ENCODE measurements at places on chromosomes 1 and 21.

- no peak for DNase-seq
Measured at GRCh38 chr1:4650981-4651380, 3.4 kb upstream of the AJAP1 start.

DNA sequence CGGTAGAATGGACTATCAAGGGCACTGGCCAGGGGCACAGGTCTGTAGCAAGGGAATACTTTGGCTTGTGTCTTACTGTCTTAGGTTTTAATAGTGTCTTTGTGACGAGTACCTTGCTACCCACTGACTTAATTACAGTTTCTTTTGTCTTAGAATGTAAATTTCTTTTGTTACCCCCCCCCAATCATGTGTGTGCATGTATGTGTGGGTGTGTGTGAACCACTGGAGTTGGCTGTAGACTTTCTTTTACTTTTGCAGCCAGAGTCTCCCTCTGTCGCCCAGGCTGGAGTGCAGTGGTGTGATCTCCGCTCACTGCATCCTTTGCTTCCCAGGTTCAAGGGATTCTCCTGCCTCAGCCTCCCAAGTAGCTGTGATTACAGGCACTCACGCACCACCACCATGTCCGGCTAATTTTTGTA, 61.8 kb upstream of the CLDN14 start:
- DNase-seq, result no peak

- DNase-seq, result no peak
Measured at GRCh38 chr1:25587290-25587689, 29.3 kb upstream of the MAN1C1 start.

DNA sequence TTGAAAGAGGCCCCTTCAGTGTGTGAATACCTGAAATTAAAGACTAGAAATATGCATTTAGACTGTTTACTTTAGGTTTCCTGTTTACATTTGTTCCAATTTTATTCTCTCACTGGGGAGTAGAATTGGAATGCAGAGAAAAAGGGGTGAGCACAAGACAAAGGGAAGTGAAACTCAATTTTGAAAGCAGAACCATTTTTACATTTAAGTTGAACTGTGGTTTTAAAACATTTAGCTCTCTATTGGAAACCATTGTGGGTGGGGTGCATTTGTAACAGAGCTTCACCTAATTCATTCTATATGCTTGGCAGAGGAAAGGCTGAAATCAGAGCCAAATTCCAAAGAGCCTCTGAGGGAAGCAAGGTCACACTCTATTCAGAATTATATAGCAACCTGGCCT, 235.3 kb upstream of the C1orf105 start:
- DNase-seq, result no peak

- DNase-seq, result no peak
Measured at GRCh38 chr1:193019442-193020026, 39.6 kb downstream of the UCHL5 start.

DNA sequence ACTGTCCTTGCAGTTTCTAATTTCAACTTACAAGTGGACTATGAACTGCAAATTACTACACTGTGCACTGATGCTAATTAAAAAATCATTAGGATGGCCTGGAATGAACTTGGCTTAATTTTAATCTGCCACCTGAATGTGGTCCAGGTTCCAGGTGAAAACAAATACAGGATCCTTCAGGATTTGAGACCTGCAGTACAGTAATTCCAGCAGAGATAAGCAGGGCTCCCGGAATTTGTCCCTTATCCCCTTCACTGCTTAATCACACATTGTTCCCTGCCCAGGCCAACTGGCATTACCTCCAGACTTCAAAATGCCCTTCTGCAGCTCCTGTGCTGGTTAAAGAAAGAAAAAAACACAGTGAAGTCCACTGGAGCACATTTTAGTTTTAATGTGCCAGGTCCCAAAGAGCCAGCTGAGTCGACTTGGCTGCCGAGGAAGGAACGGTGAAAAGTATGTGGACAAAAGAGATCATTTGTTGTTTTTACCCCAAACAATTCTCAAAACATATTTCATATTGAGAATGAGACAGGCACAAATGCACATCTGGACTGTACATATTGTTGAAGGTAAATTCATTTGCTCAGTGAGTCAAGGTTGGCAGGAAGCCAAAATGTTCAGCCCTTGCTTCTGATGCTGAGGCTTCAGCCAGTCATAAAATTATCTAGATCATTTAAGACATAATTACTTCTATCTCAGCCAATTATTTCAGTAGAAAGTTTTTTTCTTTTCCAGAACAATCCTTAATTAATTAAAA, 28.3 kb downstream of the DEGS1 start:
- no peak for DNase-seq

GRCh38 chr1:54364582-54364981, 41.6 kb downstream of the SSBP3 start:
- DNase-seq, result no peak

- DNase-seq, result peak; percentile 8
Measured at GRCh38 chr21:46000182-46000730, 18.7 kb downstream of the COL6A1 start.

GRCh38 chr1:151013518-151013917, 5.3 kb downstream of the PRUNE1 start:
- no peak for DNase-seq

DNA sequence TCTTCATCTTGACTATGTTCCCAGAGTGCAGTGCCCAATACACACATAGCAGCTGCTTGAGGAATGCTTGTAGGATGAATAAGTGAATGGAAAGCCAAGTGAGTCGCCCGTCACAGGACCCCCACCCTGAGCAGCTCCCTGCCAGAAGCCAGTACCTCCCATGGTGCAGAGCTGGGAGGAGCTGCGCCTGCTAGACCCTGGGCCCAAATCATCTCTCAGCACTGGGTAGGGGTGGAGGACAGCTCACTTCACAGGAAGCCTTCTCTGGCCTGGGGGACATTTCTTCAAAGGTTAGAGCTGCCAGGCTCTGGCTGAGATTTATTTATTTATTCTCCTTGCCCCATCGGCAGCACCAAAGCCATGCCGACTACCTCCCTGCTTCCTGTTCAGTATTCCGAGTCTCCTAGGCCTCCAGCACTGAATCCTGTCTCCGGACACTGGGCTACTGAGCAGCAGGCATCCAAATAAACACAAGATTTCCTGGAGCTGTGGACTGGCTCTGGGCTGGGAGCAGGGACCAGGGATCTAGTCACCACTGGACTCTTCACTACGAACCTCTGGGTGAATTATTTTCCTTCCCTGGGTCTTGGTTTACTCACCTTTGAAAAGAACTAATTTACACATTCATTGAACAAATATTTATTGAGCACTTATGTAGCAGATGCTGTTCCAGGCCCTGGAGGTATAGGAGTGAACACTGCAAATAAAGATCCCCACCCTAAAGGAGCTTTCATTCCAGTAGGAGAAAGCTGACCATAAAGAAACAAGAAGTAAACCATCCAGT, 187.7 kb downstream of the TRABD2B start:
- DNase-seq, result no peak

- no peak for DNase-seq
Measured at GRCh38 chr1:164361927-164362326, 197.1 kb upstream of the PBX1 start.
